ENCODE measurements at places on chromosomes 3 and 15.

GRCh38 chr15:43253431-43254403, 13.0 kb downstream of the TGM5 start:
- DNase-seq = peak; percentile 54

GRCh38 chr3:60523536-60523935, 727.7 kb downstream of the FHIT start:
- no peak for DNase-seq

- DNase-seq = no peak
Observed at GRCh38 chr3:77147836-77148578, 108.1 kb downstream of the ROBO2 start.

DNA sequence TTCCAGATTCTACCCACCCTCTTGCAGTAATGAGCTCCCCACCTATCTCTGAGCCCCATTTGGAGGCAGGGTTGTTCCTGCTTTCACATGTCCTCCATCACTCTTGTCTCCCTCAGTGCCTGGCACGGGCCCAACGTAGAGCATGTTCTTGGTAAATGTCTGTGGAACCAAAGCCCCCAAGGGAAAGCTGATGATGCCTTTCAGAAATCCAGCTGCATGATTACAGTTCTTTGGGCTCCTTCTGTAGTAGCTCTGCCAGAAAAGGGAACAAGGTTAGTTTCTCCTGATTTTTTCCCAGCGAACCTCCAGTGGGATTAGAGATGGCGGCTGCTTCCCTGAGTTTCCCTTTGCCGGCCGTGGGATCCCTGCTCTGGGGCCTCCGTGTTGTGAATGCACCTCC, 39.3 kb downstream of the CGNL1 start:
- no peak for DNase-seq

DNA sequence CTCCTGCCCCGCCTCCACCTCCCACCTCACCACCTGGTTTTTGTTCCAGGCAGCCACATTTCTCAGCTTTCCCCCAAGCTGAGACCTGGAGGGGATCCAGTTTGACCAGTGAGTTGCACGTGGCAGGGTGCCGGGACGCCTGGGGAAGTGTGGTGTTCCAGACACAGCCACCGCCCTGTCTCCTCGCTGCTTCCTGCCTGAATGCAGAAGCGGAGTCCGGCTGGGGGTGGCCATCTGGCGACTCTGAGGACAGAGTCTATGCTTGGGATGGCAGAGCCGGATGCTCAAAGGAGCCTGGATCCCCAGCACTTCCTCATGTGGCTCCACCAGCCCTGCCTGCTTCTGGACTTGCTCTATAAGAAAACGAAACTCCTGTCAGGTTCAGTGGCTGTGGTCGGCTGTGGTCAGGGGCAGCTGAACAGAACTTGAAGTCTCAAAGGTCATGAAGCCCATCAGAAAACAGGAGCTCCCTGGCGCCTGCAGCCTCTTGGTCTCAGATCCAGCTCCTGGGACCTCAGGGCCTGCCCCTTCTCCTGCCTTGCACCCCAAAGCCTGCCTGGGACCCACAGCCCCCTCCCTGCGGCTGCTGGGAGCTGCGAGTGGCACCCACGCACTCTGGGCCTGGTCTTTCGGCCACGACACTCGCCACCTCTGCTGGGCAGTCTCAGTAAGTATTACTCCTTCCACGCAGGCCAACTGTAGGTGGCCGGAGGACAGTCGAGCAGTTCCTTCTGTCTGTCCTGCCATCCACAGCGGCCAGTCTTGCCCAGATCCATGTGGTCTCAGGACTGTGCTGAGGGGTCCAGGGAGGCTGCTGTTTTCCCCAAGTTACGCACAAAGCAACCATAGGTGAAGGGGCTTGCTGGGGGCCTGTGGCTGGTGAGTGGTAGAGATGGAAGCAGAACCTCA, 112.8 kb upstream of the MEF2A start:
- DNase-seq = peak; percentile 65

GRCh38 chr3:963755-964154, 129.1 kb upstream of the CNTN6 start:
- no peak for DNase-seq

GRCh38 chr3:123110976-123111615, 44.3 kb downstream of the PDIA5 start:
- no peak for DNase-seq

- DNase-seq = peak; percentile 90
Observed at GRCh38 chr15:101320501-101321052, 25.5 kb upstream of the SNRPA1 start.

DNA sequence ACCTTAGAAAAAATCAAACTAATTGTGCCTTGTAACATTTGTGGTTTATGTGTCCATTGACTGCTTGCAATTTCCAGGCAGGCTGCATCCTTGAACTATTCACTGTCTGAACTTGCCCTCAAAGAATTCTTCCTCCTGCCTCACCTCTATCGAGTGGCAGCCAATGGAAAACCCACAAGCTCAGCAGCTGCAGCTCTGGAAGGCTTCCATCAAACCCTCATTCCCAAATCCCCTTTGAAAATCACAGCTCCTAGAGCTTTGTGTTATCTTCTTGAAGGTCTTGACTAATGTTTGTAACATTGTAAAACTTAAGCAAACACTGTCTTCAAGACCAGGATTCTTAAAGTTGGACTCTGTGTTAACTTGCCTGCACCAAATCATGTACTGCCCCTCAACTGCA, 81.1 kb downstream of the FILIP1L start:
- no peak for DNase-seq

- DNase-seq = no peak
Observed at GRCh38 chr15:62545467-62546227, 380.6 kb upstream of the C2CD4B start.

DNA sequence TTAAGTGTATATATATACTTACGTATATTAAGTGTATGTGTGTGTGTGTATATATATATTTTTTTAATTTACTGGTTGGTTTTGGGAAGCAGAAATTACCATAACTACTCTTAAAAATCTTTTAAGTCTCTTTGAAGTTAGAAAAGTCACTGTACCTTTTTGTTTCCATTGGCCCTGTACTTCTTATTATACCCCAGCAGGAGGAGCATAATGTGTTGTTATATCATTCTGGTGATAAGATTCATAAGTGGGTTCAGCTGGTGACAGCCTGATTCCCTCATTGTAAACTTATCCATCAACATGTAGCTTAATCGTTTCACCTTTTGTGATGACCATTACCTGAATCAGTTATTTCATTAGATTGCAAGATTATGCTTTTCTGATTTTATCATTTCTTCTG, 30.8 kb downstream of the MLH1 start:
- DNase-seq = no peak

DNA sequence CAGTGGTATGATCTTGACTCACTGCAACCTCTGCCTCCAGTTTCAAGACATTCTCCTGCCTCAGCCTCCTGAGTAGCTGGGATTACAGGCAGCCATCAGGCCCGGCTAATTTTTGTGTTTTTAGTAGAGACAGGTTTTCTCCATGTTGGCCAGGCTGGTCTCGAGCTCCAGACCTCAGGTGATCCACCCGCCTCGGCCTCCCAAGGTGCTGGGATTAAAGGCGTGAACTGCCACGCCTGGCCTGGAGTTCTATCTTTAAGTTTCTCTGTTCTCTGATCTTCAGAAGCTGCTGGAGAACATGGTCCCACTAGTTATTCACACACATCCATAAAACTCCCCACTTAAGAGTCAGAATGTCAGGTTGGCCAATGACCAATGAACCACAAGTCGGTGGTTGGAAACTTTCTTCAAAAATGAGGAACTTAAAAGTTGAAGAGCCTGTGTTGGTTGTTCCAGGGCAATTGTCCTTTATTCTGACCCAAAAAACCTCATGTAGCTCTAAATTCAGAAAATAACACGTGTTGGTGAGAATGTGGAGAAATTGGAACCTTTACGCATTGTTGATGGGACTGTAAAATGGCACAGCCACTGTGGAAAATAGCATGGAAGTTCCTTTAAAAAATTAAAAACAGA, 55.9 kb upstream of the PIK3CB start:
- no peak for DNase-seq

GRCh38 chr3:194177141-194177540, 41.2 kb downstream of the HES1 start:
- DNase-seq = no peak

GRCh38 chr15:36737430-36737891, 158.0 kb downstream of the CDIN1 start:
- DNase-seq = no peak

- no peak for DNase-seq
Observed at GRCh38 chr3:122886946-122887345, 92.1 kb downstream of the SLC49A4 start.

DNA sequence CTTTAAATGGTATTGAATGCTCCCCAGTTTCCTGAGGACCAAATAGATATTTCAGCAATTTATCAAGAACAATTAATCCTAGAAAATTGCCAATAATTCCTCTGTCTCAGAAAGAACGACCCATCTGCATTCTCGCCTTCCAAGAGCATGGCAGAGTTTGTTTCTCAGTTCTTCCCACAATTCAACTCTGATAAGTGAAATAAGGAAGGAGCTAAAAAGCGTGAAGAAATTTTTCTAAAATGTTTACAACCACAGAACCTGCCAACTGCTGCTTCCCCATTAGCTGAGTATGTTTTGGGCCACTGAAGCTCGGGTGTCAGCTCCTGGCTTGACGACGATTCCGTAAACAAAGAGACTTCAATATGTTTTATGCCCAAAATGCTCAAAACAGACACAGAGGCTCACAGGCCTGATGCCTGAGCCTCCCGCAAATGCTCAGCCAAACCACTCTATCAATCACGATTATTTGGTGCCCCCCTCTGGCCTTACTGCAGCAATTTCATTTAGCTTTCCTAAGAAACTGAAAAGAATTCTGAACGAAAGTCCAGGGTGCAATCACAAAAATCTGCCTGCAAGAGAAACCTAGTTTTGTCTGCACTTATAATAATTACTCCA, 259.2 kb upstream of the CCDC54 start:
- DNase-seq = no peak

- no peak for DNase-seq
Observed at GRCh38 chr15:84817466-84818081, 418 bp downstream of the ALPK3 start.

GRCh38 chr3:192514081-192514753, 213.1 kb downstream of the FGF12 start:
- DNase-seq = no peak

GRCh38 chr3:71006810-71007785, 576.4 kb downstream of the FOXP1 start:
- DNase-seq = no peak

DNA sequence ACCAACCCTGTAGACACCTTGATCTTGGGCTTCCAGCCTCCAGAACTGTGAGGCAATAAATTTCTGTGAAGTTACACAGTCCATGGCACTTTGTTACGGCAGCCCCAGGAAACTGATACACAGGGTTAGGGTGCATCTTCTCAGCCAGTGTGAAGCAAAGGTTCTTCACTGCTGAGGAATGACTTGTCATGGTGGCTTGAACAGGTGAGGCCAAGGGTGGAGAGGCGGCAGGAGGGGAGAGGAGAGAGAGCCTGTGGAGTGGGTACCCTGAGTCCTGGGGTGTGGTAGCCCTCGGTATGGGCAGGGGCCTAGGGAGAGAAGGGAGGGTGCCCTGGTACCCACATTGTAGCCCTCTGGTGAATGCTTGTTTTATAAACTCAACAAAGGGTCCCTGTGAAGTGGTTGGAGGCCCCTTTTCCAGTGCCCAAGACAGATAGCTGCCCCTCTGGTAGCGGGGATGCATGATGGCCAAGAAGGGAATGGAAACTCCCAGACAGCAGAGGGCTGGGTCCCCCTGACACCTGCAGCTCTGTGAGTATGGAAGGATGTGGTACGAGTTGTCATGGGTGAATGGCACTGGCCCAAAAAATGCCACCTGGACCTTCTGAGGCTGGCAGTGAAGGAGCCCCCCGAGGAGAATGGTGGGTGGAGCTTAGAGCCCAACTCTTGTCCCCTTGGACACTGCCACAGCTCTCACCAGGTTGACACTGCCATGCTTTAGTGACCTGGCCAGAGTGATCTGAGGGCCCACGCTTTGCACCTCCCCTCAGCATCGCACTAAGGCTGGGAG, 49.6 kb downstream of the SPSB4 start:
- DNase-seq = no peak

DNA sequence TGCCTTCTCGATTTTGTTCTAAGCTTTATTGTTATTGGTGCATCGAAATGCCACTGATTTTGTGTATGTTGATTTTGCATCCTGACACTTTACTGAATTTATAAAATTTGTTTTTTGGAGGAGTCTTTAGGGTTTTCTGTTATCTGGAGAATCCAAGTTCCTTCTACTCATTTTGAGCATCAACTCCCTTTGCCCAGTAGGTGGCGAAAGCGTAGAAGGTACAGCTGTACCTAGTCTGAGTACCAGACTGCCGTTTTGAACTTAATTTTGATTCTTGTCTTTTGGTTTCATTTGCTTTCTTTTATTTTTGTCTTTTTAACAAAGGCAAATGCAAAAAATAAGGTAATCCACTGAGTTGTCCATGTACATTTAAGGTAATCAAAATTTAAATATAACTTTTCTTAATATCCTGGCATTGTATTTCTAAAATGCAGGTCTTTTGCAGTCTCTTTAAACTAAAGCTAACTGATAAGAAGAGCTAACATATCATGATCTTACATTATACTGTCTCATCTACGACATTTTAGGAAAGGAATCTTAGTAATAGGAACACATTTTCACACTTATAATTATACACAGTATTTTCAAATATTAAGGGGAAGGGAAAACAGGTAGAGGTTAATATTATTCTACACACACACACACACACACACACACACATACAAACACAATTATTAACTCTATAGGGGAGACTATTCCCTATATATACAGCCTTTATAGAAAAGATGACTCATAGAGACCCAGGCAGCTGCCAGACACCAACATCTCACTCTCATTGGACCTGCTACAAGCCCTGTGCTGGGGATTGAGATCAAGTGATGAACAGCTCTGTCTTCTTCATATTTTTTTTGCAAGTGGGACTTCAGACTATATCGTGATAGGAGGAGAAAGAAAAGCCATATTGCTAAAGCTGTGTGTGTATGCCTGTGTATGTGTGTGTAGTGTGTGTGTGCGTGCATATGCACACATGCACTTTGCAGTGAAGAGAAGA, 71.8 kb downstream of the SYNPR start:
- peak; percentile 54 for DNase-seq

DNA sequence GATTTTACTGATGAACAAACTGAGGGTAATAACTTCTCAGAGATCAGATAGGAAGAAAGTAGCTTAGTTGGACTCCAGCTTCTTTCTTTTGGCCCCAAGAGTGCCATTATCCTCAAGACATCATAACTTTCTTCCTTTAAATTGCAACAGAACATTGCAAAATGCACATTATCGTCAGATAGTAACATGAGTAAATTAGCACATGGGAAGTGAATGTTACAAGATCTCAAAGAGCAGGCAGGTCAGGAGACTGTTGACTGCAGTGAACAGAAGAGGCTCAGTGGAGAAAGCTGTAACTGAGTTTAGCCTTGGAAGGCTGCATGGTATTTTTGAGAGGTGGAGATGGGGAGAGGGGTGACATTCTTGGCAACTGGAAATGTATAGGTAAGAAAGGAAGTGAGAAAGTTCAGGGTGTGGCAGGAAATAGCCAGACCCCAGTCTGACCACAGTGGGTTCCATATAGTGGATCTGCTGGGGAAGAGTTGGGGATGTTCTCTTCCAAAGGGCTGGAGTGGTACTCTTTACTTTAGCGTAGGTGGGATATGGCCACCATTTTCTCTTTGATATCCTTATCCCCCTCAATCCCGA, 307.7 kb downstream of the RPLP1 start:
- DNase-seq = peak; percentile 65

Measured in activated CD8-positive, alpha-beta memory T cell treated with anti-CD3 and anti-CD28 coated beads, Interleukin-2, amount 10 ng/mL, durations not matched to agents 7 days and 5 days (primary cell).